ENCODE measurements at places on chromosomes 16 and 17.

DNA sequence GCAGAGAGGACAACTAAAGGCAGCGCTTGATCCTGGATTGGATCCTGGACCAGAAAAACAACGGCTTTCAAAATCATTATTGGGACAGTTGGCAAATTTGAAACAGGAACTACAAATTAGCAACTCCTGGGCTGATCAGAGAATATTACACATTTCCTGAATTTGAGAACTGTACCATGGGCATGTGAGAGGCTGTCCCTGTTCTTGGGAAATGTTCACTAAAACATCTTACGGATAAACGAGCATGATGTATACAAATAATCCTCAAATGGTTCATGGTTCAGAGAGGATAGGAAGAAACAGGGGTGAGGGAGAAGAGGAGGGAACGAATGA is 2.3 kb upstream of the ITGAE start:
- DNase-seq, result no peak

- DNase-seq, result no peak
These were observed 18.7 kb upstream of the MC1R start for GRCh38 chr16:89899879-89900481.

DNA sequence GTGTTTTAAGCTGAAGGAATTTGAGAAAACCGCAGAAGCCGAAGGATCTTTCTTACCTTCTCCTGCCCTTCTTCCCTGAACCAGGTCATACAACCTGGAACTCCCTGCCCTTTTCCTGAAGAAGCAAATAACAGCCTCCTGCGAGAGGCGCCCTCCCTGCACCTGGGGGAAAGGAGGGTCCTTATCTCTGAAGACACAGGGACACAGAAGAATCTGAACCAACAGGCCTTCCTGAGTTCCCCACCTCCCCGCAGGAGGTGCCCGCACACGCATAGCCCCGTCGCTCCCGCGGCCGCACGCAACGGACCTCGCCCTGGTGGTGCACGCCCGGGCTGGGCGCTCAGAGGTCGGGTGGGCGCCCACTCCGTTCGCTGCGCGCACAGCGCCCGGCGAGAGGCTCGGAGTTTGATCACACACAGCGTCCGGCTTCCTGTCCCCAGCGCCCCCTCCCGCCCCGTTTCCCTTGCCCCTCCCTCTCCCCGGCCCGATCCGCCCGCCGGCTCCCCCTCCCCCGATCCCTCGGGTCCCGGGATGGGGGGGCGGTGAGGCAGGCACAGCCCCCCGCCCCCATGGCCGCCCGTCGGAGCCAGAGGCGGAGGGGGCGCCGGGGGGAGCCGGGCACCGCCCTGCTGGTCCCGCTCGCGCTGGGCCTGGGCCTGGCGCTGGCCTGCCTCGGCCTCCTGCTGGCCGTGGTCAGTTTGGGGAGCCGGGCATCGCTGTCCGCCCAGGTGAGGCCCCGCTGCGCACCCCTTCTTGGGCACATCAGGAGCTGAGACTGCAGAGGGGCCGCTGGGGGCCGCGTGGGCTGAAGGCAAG is at the start of gene TNFSF12:
TNFSF12 (plus strand) TSS at position 474 of the 816 bp plus-strand sequence; CDS start at position 570, 96 bp downstream.
- DNase-seq, result peak; percentile 66

- no peak for DNase-seq
These were observed 189.8 kb downstream of the USP22 start for GRCh38 chr17:20852990-20853370.

DNA sequence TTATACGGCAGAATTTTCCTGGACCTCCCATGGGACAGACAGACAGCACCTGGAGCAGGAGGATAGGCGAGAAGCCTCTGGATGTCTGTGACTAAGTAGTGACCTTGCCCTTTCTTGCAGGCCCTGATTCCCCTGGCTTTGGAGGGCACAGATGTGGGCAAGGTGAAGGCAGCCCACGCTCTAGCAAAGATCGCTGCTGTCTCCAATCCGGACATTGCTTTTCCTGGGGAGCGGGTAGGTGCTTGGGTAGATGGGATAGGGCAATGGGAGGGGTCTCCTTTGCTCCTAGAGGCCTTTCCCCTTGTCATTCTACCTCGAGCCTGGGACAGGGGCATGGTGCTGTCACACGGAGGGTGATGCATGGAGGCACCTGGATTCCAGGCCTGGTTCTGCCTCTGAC is 17.3 kb downstream of the SLC35G3 start:
- DNase-seq, result no peak

- no peak for DNase-seq
These were observed 220.3 kb upstream of the IRX3 start for GRCh38 chr16:54506741-54507500.

GRCh38 chr16:25512041-25512440 is 179.7 kb upstream of the HS3ST4 start:
- no peak for DNase-seq

DNA sequence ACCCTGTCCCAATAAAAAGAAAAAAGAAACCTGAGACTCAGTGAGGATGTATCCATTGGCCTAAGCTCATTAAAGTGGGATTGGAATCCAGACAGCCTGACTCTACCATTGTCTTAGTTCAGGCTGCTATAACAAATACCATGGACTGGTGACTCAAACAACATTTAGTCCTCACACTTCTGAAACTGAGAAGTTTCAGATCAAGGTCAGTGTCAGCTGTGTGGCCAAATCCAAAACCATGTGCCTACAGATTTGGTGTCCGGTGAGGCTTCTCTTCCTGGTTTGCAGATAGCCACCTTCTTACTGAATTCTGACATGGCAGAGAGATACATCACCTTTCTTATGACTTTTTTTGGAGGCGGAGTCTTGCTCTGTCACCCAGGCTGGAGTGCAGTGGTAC is 53.3 kb upstream of the KDM8 start:
- DNase-seq, result no peak

GRCh38 chr17:19641687-19642372 is 6.7 kb upstream of the ALDH3A2 start:
- DNase-seq, result no peak

GRCh38 chr17:17628388-17629008 is 37.0 kb upstream of the PEMT start:
- peak; percentile 37 for DNase-seq

- no peak for DNase-seq
These were observed 2.6 kb upstream of the OMG start for GRCh38 chr17:31299624-31300023.

- DNase-seq, result no peak
These were observed 24.8 kb downstream of the KRT23 start for GRCh38 chr17:40912486-40913210.

DNA sequence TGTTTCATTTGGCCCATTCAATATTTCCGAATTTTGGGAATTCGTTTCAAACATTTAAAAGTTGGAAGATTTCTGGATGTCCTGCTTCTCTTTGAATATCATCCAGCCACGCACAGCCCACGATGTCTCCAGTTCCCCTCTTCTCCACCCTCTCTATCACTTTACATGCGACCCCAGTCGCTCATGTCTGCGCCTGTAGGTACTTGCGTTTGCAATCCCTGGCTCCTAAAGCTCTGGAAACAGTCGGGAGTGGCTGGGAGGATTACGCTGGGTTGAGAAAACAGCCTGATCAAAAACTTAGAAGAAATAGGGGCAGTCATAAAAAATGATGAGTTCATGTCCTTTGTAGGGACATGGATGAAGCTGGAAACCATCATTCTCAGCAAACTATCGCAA is 1.5 kb upstream of the SBK1 start:
- no peak for DNase-seq

DNA sequence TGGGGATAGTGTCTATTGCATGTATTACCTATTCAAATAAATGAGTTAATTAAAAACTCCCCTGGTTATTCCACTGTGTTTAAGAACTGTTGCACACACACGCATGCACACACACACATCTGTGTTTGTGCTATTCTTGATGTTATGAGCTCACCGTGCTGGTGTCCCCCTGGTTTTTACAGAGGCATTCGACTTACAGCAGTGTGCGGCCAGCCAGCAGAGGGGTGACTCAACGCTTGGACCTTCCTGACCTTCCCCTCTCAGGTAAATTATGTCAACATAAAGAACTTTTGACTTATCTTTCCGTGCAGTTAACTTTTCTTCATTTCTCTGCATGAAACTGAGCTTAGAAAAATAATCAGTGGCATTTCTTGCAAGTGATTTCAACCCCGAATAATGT is 214.0 kb downstream of the LGALS9B start:
- DNase-seq, result no peak

- no peak for DNase-seq
These were observed 7.7 kb upstream of the C16orf78 start for GRCh38 chr16:49365711-49366509.

DNA sequence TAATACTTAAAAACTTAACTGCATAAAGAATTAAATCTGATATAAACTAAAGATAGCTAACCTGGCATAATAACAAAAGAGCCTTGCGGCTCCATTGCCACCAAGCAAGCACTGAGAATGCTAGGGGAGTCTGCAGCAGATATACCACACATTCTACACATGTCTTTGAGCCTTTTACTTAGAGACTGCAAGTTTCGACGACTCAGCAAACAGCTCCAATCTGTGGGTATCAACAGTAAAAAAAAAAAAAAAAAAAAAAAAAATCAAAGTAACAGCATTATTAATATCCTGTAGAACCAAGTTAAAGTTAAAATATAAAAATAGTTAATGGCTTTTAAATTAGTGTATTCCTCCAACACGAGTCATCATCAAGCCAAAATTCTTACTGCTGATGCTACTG is 27.8 kb upstream of the INTS2 start:
- no peak for DNase-seq

- DNase-seq, result no peak
These were observed 4.9 kb downstream of the DPEP1 start for GRCh38 chr16:89618109-89618998.

DNA sequence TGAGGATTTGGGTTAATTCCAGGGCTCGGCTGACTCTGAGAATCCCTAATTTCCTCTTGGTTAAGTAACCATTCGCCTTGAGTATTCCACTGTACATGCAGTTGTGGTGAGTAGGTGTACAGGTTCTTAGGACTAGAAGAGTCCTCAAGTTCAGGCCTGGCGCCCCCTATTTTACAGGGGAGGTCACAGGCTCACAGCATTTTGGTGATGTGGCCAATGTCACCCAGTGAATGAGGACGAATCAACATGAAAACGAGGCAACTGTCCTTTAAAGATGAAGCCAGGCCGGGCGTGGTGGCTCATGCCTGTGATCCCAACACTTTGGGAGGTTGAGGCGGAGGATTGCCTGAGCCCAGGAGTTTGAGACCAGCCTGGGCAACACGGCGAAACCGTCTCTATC is 55.4 kb downstream of the ABCC6 start:
- DNase-seq, result no peak

GRCh38 chr16:47072158-47072557 is 71.6 kb downstream of the NETO2 start:
- no peak for DNase-seq

GRCh38 chr16:62280506-62280905 is 244.3 kb upstream of the CDH8 start:
- DNase-seq, result no peak

DNA sequence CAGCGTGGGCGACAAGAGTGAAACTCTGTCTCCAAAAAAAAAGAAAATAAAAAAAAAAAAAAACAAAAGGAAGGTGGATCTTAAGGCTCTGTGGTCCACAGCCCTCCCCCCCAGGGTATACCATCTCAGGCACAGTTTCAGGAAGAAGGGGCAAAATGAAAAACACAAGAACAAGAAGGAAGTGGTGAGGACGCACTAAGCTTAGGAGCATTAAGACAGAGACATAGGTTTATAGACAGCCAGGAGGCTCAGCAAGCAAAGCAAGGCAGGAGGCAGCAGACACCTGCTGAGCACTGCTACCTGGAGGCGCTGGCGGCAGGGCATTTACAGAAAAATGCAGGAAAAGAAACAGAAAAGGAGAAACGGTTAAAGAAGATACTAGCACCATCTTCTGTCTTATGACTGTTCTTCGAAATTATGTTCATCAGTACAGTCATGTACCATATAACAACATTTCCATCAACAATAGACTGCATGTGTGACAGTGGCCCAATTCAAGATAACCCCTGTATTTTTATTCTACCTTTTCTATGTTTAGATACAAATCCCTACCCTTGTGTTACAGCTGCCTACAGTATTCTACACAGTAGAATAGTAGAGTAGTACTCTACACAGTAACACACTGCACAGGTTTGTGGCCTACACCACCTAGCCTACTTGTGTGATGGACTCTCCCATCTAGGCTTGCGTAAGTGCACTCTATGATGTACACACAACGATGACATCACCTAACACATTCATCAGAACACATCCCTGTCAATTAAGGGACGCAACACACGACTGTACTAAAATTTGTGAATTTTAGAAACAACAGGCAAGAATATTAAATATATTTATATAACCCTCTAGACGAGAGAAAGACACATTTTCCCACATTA is 62.5 kb downstream of the XPO6 start:
- DNase-seq, result no peak

DNA sequence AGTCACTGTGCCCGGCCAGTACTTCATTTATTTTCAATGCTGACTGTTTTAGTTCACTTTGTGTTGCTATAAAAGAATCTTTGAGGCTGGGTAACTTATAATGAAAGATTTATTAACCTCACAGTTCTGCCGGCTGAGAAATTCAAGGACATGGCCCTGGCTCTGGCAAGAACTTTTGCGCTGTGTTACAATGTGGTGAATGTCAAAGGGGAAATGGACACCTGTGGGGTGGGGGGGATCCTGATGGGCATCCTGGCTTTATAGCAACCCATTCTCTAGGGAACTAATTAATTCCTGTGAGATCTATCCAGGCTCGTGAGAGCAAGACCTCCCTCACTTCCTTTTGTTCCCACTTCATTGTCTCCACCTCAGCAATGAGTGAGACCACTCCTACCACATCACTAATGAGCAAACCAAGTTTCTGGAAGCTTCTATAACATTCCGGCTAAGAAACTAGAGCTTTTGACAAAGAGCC is 17.1 kb upstream of the CDH3 start:
- DNase-seq, result no peak

GRCh38 chr16:78623796-78624195 is 524.3 kb downstream of the WWOX start:
- DNase-seq, result no peak

GRCh38 chr17:8314797-8315763 is 5.0 kb downstream of the ARHGEF15 start:
- DNase-seq, result no peak

GRCh38 chr17:4548061-4548461 is 7.1 kb downstream of the MYBBP1A start:
- no peak for DNase-seq

- no peak for DNase-seq
These were observed at the start of gene SCARF1 for GRCh38 chr17:1645207-1646171. SCARF1 (minus strand) TSS chr17:1645732; CDS start chr17:1645697, 35 bp downstream.

- DNase-seq, result no peak
These were observed 45.1 kb downstream of the IRX6 start for GRCh38 chr16:55369151-55369550.

- DNase-seq, result no peak
These were observed 13.3 kb downstream of the NXPH3 start for GRCh38 chr17:49588726-49589576.

- DNase-seq, result no peak
These were observed 101.4 kb downstream of the TNFRSF13B start for GRCh38 chr17:16870253-16871245.

DNA sequence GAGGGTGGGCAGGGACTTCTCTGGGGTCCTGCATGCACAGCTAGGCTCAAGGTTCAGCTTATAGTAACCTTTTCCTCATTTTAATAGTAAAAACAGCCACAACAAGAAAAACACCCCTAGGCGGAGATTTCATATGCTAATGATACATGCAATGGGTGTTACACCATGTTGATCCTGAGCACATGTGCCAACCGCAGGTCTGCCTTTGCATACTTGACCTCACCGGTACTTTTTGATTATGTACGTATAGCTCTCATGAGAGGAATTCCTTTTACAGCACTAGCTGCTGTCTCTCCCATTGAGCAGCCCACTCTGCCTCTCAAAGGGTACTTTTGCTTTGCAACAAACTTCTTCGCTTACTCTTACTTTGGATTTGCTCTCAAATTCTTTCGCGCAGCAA is 1.9 kb downstream of the KRTAP4-8 start:
- DNase-seq, result no peak

Measured in GM12891 (cell line).